ENCODE measurements at places on chromosomes 13 and 19.

DNA sequence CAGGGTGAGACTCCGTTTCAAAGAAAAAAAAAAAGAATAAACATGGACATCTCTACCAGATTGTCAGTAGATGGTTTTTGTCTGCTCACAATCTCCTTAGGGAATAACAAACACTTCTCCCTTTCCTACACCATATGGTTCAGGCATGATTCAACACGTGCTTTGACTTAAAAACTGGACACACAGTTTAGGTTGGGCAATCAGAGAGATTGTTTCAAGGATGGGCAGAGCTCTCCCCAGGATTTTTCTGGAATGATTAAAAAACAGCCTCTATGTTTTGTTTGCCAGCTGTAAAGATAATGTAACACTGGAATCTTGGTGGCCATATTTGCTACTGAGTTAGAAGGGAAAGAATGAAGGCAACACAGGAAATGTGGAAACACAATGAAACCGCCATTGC, 150.1 kb upstream of the TSC22D1 start:
- no peak for DNase-seq

- peak; percentile 83 for DNase-seq
Observed at GRCh38 chr13:100588331-100589177, at the start of gene GGACT. Gene GGACT, minus strand, starts transcription at chr13:100588789. Its CDS starts 56,198 bp downstream, at chr13:100532591.

GRCh38 chr19:18898607-18899408, 2.9 kb upstream of the CERS1 start:
- no peak for DNase-seq

DNA sequence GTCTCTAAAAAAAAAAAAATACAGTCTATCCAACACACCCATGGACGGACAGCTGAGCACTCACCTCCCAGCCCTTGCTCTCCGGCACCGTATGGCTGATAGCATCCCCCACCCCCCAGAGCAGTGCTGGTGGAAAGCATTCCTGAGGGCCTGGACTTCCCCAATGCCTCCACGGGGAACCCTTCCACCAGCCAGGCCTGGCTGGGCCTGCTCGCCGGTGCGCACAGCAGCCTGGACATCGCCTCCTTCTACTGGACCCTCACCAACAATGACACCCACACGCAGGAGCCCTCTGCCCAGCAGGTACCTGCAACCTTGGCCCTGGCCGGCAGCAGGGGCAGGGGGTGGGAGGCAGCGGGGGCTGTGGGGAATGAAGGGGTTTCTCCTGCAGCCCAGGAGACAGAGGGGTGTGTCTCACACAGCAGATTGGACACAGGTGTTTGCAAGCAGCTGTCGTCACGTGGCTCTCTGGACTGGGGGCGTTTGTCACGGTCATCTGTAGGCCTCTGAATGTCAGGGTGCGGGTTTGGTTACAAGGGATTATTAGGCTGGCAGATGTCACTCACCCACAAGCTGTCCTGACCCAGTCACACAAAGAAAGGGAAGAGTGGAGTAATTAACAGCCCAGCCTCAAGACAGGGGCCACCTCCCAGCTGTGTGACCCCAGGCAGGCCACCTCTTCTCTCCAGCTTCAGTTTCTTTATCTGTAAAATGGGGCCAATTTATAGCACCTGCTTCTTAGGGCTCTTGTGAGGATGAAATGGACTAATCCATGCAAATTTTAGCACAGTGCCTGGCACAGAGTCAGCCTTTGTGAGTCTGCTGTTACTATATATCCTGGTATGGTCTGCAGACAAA, 19.3 kb downstream of the PLD3 start:
- no peak for DNase-seq

DNA sequence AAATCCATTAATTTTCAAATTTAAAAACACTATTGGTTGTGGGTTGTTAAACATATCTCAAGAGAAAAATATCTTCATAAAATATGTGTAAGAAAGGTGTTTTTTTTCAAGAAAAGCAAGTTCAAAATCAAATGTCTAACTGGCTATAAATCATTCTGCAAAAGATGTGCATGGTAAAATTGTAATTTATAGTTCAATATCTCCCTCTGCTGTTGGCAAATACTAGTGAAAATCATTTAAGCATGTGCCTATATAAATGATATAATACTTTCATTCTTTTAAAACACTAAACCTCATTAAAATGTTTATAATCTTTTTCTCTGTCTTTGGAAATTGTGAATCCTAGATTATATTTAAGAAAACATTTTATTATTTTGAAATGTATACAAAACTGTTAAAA, 17.2 kb upstream of the SLITRK6 start:
- DNase-seq = no peak

- no peak for DNase-seq
Observed at GRCh38 chr13:110822669-110822945, 92.3 kb downstream of the ANKRD10 start.

DNA sequence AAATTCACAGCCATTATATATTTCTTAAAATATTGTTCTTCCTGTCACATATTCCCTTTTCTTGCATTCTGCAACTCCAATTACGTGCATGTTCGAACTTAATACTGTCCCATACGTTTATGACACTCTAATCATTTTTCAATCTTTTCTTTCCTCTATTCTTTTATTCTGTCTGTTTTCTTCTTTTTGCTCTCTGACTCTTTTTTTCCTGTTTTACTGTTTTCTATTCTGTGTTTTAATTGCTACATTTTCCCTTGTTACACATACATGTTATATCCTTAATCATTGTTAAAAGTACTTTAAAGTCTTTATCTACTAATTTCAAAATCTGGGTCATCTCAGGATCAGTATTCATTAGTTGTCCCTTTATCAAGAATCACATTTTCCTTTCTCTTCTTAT, 1149.1 kb upstream of the PCDH20 start:
- no peak for DNase-seq

GRCh38 chr13:45876781-45877180, 25.2 kb upstream of the SIAH3 start:
- DNase-seq = no peak

DNA sequence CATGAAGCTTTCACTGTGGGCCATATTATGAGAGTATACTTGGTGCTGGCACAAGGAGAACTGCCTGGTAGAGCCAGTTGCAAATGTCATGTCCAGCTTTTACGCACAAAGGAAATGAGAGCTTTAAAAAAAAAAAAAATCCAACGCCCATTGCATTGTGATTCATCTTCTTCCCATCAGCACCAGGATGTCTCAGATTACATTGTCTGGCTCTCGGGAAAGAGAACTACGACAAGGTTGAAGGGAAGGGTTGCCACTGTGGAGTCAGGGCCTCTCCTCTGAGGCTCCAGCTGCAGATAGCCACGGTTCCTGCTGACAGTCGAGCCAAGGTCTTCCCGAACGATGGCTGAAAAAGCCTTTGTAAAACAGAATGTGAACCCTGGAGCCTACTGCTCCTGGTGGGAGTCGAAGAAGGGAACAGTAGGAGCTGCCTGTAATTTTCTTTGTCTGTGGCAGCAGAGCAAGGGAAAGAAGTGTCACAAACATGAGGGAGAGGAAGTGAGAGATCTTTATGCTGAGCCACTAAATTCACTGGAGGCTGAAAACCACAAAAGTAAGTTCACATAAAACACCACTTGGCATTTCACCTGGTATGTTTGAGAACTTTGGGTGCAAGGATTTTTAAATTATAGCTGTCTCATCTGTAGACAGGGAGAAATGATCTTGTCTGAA, 704.7 kb downstream of the DIAPH3 start:
- no peak for DNase-seq

GRCh38 chr13:60869941-60870613, 473.1 kb downstream of the TDRD3 start:
- DNase-seq = no peak

DNA sequence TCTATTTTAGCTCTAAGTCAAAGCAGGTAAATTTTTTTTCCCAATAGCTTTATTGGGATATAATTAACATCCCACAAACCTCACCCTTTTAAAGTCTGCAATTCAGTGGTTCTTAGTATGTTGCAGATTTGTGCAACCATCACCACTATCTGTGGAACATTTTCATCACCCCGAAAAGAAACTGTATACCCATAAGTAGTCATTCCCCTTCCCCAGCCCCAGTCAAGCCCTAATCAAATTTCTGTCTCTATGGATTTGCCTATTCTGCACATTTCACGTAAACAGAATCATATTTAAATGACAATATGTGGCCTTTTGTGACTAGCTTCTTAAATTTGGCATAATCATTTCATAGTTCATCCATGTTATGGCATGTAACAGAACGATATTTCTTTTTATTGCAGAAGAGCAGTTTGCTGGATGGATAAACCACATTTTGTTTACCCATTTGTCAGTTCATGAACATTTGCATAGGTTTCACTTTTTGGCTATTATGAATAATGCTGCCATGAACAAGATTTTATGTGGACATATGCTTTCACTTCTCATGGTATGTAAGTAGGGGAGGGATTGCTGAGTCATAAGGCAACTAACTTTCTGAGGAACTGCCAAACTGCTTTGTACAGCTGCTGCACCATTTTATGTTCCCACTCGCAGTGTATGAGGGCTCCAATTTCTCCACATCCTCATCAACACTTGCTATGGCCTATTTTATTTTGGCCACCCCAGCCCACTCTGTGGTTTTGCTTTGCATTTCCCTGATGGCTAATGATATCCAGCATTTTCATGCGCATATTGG, 10.9 kb downstream of the SLC46A3 start:
- peak; percentile 44 for DNase-seq

DNA sequence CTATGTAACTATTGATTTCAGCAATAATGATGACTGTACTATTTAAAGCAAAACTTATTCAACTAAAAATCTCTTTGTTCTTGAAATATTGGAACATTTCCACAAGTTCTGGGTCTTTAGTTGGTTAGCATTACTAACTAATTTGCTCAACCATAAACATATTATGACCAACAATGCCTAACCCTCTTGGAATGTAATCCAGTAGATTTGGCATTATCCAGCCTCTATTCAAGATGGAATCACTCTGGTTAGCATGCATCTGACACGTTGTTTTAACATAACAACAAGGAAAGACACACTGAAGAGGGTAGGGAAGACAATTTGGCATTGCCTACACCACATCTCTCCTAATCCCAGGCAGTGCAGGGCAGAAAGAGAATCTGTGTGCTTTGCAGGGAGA, 941.3 kb upstream of the PCDH20 start:
- no peak for DNase-seq

- DNase-seq = no peak
Observed at GRCh38 chr13:110158226-110158625, 148.7 kb downstream of the COL4A1 start.

- DNase-seq = no peak
Observed at GRCh38 chr13:79904581-79904980, 423.6 kb downstream of the NDFIP2 start.

DNA sequence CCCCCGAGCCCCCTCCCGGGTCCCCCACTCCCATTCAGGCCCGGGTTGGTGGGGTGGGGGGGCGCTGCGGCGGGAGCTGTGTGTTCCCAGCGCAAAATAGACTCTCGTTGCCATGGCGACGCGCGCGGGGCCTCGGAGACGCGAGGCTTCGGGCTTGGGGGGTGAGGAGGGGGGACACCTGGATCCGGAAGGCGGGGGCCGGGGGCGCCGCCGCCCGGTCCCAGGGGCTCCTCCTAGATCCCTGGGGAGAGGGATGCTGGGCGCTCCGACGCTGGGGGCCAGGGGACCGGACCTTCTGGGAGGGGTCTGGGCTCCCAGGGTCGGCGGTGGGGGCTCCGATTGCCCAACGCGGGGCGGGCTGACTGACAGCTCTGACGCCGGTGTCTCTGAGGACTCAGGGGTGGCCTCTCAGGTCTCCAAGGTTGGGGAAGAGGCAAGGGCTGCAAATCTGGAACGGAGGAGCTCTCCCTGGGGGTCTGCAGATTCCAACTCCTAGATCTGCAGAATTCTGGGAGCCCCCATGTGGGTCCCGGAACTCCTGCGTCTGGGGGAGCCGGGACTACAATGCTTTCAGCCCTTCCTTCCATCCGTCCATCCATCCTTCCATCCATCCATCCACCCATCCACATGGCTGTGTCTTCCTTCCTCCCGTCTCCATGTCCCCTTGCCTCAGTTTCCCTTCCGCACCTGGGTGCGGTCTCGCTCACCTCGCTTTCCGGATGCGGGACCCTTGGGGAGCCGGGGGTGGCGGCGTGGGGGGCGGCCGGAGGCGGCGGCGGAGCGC, 9.1 kb upstream of the SHISA7 start:
- no peak for DNase-seq

- DNase-seq = no peak
Observed at GRCh38 chr13:40749327-40749726, 21.7 kb downstream of the MRPS31 start.

- DNase-seq = no peak
Observed at GRCh38 chr19:50030225-50030624, 4.4 kb downstream of the ZNF473 start.

- DNase-seq = no peak
Observed at GRCh38 chr13:23504180-23504579, 66.0 kb upstream of the TNFRSF19 start.

GRCh38 chr13:37274569-37275497, 169.4 kb upstream of the CSNK1A1L start:
- no peak for DNase-seq

DNA sequence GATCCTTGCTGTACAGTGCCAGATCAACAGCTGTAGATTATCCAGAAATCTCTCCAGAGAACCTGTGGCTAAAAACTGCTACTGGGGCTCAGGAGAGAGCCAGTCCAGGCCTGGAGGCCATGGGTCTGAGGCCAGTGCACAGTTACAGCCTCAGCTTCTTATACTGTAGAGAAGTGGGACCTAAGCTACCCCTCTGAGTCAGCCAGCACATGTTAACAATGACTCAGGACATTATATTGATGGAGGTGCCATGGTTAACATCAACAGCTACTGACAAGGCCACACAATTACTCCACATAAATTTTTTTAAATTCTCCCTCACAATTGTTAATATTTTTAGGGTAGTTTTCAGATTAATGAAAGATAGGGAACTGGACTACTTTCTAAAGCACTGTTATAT, 138.5 kb downstream of the RBM26 start:
- DNase-seq = no peak

- DNase-seq = no peak
Observed at GRCh38 chr19:31708520-31708919, 359.3 kb upstream of the TSHZ3 start.

DNA sequence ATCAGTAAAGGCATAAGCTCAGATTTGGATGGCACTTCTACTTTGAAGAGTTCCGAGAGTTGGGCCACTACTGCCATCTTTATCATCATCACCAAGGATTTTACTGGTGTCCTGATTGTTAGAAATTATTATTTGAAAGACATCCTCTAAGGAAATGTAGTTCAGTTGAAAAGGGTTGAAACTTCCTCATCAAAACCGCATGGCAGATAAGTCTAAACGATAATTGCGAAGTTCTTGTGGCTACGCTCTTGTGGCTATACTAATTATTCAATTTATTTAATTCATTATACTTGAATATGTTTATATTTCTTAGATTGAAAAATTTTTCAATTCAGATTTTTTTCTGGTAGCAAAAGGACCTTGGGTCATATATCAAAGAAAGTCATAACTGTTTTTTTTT, 22.4 kb downstream of the TNFRSF19 start:
- DNase-seq = no peak

GRCh38 chr19:11383706-11384048, 437 bp downstream of the EPOR start:
- DNase-seq = no peak
